Inflammatory macrophage treated with lipopolysaccharide for 1 hour (primary cell): ENCODE measurements at places on chromosomes 6 and 20.
A peak's percentile ranks its signal among the peaks of the same experiment; 100 is the strongest.

- DNase-seq: no peak
These were observed 4.3 kb upstream of the KIF25 start for GRCh38 chr6:167993169-167993568.

GRCh38 chr6:18053078-18053477, 65.6 kb upstream of the KIF13A start:
- no peak for DNase-seq

GRCh38 chr6:154169193-154169847, 130.3 kb downstream of the OPRM1 start:
- peak; percentile 29 for DNase-seq

DNA sequence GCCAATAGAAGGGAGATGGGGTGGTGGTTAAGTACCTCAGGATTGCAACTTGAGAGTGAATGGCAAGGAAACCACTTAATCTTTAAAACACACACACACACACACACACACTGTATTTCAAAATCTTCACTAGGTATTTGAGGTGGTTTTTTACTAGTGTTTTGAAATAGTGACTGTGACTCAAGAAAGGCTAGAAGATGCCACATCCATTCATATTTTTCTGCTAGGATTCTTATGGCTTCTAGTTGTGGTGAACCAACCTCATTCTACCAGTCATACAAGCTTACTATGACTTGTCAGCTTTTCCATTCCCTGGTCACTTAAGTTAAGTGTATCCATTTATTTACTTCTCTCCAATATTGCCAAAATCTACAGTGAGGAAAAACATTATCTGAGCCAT, 519.4 kb upstream of the JAG1 start:
- DNase-seq: no peak

- no peak for DNase-seq
These were observed 1273.8 kb upstream of the ADGRB3 start for GRCh38 chr6:67361264-67361663.

DNA sequence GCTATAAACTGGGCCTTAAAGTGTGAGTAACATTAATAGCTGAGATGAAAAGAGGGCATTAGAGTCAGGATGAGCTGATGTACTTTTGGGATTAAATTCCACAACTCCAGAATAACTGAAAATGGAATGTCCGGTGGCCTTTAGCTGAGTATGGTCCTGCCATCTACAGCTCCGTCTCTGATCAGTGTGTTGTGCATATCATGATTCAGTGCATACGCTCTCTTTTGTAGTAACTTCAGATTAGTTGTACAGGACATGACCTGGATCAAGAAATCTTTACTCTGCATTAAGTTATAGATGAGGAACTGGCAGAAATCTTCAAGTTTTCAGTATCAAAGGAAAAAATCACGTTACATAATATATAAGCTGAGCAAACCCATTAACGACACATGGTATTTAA, 92.4 kb downstream of the MTFR2 start:
- DNase-seq: no peak

DNA sequence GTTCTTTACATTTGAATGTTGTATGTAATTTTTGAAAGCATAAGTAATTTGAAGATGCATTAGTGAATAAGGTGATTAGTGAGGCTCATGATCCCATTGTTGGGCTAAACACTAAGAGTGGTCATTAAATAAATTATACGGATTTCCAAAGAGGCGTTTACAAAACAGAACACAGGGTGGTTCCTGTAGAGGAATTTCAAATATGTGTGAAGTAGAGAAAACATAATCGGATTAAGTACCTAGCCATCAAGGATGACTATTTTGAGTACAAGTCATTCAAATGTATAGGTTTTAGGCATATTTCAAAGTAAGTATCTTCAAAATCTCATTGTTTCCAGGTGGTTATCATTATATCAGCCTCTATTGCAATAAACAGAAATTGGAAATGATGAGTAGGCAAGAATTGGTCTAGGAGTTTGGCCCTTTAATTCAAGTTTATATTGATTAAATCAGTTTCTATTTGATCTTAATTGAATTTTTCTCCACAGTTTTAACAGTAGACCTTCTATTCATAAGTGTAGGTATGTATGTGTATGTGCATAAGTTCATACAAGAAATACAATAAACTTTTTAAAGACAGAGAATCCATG, 94.8 kb downstream of the MYLK4 start:
- no peak for DNase-seq

DNA sequence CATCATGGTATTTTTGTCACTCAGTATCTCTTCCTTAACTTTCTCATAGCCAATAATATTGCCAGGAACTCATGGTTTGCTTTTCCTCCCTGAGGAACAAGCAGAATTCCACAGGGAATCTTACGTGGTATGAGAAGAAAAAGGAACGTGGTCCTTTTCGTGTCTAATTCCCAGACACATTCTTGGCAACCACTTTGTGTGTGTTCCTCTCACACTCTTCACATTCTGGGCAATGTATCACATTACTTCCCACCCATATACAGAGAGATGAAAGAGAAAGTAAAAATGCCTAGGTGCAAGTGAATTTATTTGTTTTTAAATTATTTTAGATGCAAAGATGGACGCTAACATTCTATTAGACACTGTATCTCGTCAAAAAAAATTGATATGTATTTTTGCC, 102.7 kb downstream of the PTPRK start:
- no peak for DNase-seq

- DNase-seq: no peak
These were observed 3.1 kb downstream of the PYGB start for GRCh38 chr20:25251019-25251418.

DNA sequence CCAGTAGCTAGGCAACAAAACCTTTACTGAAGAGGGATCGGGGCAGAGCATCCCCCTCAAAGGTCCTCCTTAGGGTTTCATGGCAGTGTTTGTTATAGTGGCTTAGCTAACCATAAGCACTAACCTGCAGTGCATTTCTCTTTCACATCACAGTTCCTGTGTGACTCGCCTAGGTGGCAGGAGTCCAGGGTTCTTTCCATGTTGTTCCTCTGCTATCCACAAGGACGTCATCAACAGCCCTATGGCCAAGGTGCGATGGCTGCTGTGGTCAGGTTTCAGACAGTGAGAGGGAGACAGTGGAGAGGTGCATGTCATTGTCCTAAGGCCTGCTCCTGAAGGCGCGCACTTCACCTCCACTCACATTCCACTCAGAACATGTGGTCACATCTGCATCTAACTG, 38.8 kb upstream of the FOXA2 start:
- DNase-seq: no peak

- DNase-seq: no peak
These were observed 268.8 kb downstream of the PKHD1 start for GRCh38 chr6:51818520-51819022.

- DNase-seq: no peak
These were observed 41.7 kb upstream of the ZBP1 start for GRCh38 chr20:57661746-57662455.

GRCh38 chr6:23414051-23414445, 712.0 kb upstream of the NRSN1 start:
- no peak for DNase-seq

DNA sequence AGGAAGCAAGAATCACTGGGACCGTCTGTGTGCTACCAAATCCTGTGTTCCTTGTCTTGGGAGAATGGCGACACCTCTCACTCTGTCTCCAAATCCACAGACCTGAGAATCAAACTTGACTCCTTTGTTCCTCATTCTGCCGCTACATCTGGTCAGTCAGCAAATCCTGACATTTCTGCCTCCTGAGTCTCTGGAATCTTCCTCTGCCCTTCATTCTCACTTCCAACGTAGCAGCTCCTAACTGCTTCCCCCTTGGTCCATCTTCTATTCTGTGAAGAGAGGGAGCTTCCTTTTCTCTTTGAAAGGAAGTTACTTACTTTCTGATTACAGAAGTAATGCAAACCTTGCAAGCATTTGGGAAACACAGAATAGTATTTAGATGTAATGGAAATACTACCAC, 37.7 kb downstream of the SYTL3 start:
- DNase-seq: peak; percentile 35

- DNase-seq: no peak
These were observed 39.8 kb upstream of the ISM1 start for GRCh38 chr20:13180986-13181889.

- DNase-seq: no peak
These were observed 338.8 kb downstream of the EPM2A start for GRCh38 chr6:145396499-145396898.

- no peak for DNase-seq
These were observed 1.6 kb downstream of the PXDC1 start for GRCh38 chr6:3749977-3750316.

- peak; percentile 82 for DNase-seq
These were observed 159.7 kb upstream of the RPS6KA2 start for GRCh38 chr6:166786704-166787293.
